ENCODE measurements at places on chromosomes 5 and 9. TPM values are rescaled to one million over a fixed set of nuclear protein-coding genes. Genes with fewer than 3 reads are reported as not detected.

KLF4 gene
- total RNA-seq, result 0.28 TPM

LCP2 gene
- not detected for total RNA-seq

FSTL4 gene
- total RNA-seq, result 0.86 TPM

IRX4 gene
- total RNA-seq, result not detected

ADCY2 gene
- total RNA-seq, result 0.28 TPM

ANKRD31 gene
- total RNA-seq, result 0.04 TPM

FAM153A gene
- total RNA-seq, result not detected

INSL6 gene
- not detected for total RNA-seq

KIF12 gene
- not detected for total RNA-seq

PDE6A gene
- total RNA-seq, result 0.39 TPM

TSSK1B gene
- total RNA-seq, result not detected

CATSPER3 gene
- 0.90 TPM for total RNA-seq

IL4 gene
- total RNA-seq, result not detected

ADGRV1 gene
- total RNA-seq, result 4.0 TPM

ZNG1C gene
- total RNA-seq, result 37.4 TPM

GAPVD1 gene
- 55.3 TPM for total RNA-seq

WWC1 gene
- 8.8 TPM for total RNA-seq

SLC6A19 gene
- total RNA-seq, result not detected

LRRC70 gene
- total RNA-seq, result 2.0 TPM

CYSRT1 gene
- total RNA-seq, result not detected

SLC45A2 gene
- total RNA-seq, result 0.31 TPM

MSX2 gene
- total RNA-seq, result not detected

SHISAL2B gene
- not detected for total RNA-seq

NR3C1 gene
- 15.3 TPM for total RNA-seq

FOXD4L5 gene
- total RNA-seq, result 0.13 TPM

OTP gene
- total RNA-seq, result not detected

ANKRD55 gene
- total RNA-seq, result not detected

FOXD1 gene
- 4.4 TPM for total RNA-seq

SH3GL2 gene
- not detected for total RNA-seq

SLC23A1 gene
- total RNA-seq, result not detected

GNE gene
- 23.7 TPM for total RNA-seq

NUTM2F gene
- not detected for total RNA-seq

TCERG1 gene
- 142 TPM for total RNA-seq

CKMT2 gene
- total RNA-seq, result not detected

LAMC3 gene
- total RNA-seq, result 0.37 TPM

GLRA1 gene
- total RNA-seq, result not detected

NDUFS4 gene
- total RNA-seq, result 108 TPM

ZCCHC7 gene
- 26.0 TPM for total RNA-seq

ARID3C gene
- total RNA-seq, result not detected

CDH6 gene
- 4.1 TPM for total RNA-seq

SLC6A3 gene
- total RNA-seq, result not detected

GARNL3 gene
- 7.8 TPM for total RNA-seq

ANKHD1 gene
- total RNA-seq, result 167 TPM

DBH gene
- total RNA-seq, result not detected

OSMR gene
- 28.6 TPM for total RNA-seq

CDC20B gene
- total RNA-seq, result not detected

PCDHGA5 gene
- total RNA-seq, result 2.4 TPM
